NB4 (cell line): ENCODE measurements at places on chromosomes 11 and 22.

- DNase-seq, result no peak
These were observed 330.1 kb upstream of the PLET1 start for GRCh38 chr11:112590764-112591163.

DNA sequence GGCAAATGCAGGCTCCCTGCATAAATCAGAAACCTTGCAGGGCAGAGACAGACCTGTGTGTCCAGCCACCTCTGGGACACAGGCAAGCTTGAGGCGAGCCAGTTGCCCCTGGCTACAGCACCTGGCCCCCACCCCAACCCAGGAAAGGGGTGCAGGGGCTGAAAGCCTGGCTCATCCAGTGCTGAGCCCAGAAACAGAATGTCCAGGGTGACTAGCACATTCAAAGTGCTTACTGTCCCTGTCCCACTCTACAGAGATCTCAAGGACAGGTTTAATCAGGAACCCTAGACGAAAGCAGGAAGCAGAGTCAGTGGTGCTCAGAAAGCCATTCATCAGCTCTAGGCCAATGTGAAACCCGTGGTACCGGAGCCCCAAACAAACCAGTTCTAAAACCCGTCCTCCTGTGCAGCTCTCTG lies 31.9 kb downstream of the PLEKHA7 start:
- DNase-seq, result no peak

GRCh38 chr11:75597636-75598035 lies 35.6 kb downstream of the SERPINH1 start:
- DNase-seq, result peak; percentile 61

GRCh38 chr11:70951139-70951804 lies 301.1 kb downstream of the SHANK2 start:
- DNase-seq, result peak; percentile 11

DNA sequence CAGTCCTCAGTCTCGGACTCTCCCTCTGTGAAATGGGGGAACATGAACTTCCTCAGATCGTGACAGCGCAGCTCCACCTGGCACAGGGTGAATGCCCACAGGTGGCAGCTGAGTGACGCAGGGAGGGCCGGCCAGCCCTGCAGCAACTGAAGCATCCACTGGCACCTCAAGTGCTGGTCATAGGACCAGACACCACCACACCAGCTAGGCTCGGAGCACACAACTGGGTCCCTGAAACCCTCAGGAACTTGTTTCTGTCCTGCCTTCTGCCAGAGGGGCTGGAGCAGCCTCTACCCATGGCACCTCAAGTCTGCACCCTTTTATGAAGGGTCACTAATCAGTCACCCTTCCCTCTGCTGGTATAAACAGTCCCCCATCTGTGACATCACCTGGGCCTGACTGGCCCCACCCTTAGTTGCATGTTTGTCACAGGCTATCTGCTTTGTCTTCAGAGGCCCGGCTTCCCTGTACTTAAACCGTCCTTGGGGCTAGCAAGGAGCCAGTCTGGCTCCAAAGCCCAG lies 7.4 kb upstream of the CDC42BPG start:
- DNase-seq, result no peak
